ENCODE measurements at places on chromosomes 4 and X.

- no peak for DNase-seq
Observed at GRCh38 chrX:126985981-126986380, 166.5 kb downstream of the PRR32 start.

GRCh38 chr4:138650929-138651448 is 364.6 kb upstream of the NOCT start:
- DNase-seq: no peak

- no peak for DNase-seq
Observed at GRCh38 chr4:141133999-141134995, 1.0 kb upstream of the RNF150 start.

DNA sequence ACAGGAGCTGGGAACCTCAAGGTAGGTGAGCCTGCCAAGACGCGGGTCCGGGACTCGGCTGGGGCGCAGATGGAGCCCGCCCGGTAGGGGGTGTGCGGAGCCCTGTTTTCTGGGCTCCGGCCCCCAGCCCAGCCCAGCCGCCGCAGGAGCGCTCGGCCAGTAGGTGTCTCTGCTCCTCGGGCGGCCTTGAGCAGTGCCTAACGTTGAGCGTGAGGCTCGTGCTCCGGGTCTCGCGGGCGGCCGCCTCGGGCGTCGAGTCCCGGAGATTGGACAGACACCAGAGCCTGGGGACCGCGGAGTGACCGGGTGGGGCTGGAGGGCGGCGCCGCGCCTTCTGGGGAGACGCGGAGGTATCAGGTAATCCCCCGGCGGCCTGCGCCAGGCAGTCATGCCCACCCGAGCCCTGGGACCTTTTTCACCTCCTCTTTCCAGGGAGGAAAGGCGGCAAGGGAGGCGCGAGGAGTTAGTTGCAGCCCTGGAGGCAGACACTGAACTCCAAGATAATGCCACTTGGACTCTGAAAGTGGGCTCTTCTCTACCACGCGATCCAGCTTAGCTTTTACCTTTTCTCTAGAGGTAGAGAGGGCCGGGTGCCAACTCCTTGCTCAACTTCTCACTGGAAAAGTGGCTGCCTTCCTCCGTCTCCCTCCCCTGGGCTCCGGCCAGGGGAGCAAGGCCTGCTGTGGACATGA is 14.5 kb upstream of the FGG start:
- DNase-seq: peak; percentile 60

DNA sequence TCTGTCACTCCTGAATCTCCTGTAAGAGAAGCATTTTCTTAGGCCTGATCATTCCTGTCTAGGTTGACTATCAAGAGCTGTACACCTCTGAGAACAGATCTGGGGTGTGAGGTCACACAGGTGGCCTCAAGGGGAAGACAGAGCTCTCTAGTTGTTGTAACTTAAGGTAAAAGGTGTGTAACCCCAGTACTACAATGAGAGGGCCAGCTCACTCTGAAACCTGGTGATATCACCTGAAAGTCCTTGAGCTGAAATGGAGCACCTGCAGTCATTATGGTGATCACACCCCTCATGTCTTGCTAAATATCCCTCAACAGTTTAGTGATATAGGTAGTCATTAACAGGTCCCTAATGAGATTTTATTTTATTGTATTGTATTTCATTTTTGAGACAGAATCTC is 8.8 kb upstream of the FAM9C start:
- DNase-seq: no peak

DNA sequence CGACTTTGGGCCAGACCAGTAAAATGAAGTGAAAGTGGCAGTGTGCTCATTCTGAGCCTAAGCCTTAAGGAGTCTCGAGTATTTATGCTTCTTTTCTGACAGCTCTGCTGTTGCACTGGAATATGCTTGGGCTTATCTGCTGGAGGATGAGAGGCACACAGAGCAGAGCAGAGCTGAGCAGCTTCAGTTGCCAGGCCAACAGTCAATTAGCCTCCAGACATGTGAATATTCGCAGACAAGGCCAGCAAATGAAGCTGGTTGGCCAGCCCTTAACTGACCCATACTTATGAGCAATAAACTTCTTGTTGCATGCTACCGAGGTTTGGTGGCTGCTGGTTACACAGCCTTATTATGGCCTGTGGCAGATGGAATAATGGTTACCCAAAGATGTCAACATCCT is 203.0 kb upstream of the GEMIN8 start:
- no peak for DNase-seq

GRCh38 chr4:926538-926937 is 5.6 kb downstream of the GAK start:
- DNase-seq: no peak

DNA sequence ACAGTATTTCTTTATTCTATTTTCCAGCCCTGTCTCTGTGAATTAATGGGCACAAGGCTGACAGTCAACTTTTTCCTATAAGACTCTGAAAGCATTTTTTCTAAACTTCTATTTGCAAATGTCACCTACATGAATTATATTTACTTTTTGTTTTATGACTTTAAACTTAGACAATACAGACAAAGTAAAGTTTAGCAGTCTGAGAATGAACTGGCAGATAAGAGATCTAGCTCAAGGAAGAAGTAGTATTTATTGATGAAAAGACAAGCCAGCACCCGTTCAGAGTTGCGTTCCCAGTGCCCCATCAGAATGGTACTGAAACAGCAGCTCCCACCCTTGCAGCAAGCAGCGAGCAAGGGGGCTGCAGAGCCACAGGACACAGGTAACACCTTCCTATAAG is 148.5 kb downstream of the FAM13A start:
- no peak for DNase-seq

DNA sequence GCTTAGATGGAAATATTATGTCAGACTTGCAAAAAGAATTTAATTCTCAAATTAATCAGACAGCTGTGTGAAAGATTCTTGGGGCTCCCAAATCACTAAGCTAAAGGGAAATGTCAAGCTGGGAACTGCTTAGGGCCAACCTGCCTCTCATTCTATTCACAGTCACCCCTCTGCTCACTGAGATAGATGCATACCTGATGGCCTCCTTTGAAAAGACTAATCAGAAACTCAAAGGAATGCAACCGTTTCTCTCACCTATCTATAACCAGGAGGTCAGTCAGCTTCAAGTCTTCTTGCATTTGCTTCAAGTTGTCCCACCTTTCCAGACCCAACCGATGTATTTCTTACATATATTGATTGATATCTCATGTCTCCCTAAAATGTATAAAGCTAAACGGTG is 882.7 kb downstream of the CENPC start:
- no peak for DNase-seq

- no peak for DNase-seq
Observed at GRCh38 chrX:135977611-135978010, 3.8 kb upstream of the MMGT1 start.

DNA sequence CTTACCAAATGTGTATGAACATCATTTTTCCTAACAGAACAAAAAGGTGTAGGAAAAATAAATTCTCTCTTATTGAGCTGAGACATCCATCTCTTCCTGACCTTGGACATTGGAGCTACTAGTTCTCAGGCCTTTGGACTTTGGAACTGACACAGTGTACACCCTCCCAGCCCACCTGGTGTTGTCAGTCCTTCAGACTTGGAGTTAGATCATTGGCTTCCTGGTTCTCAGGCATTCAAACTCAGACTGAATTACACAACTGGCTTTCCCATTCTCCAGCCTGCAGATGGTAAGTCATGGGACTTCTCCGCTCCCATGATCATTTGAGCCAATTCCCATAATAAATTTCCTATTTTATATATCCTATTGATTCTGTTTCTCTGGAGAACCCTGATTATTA is 84.8 kb upstream of the EDNRA start:
- DNase-seq: no peak

GRCh38 chrX:139141370-139141769 is 389.2 kb upstream of the F9 start:
- no peak for DNase-seq

DNA sequence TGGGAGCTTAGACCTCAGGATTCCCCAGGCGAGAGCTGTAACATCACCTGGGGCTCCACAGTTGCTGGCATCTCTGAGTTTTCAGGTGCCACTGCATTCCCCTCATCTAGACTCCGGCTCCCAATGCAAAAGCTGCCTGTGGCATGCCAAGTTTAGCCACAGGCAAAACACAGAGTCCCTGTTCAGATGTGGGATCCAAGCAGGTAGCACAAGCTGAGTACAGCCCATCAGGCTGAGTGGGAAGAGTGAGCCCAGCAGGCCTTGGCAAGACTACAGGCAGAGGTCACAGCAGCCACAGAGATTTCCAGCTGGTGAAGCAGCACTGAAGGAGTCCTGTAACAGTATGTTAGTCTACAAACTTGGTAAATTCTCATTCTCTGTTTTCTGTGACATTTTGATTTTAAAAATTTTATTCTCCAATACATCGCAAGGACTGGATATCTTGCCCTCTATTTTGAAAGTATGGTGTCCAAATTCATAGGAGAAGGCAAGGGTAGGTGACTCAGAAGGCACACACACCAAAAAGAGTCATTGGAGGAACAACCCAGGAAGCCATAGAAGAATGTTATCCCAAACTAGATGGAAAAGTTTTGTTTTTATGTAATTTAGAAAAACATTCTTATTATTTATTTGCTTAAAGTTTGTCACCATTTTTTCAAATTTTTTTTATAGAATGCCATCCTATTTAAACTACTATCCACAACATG is 13.6 kb upstream of the CXCL2 start:
- no peak for DNase-seq

GRCh38 chr4:24274381-24274941 is 309.9 kb downstream of the DHX15 start:
- no peak for DNase-seq

DNA sequence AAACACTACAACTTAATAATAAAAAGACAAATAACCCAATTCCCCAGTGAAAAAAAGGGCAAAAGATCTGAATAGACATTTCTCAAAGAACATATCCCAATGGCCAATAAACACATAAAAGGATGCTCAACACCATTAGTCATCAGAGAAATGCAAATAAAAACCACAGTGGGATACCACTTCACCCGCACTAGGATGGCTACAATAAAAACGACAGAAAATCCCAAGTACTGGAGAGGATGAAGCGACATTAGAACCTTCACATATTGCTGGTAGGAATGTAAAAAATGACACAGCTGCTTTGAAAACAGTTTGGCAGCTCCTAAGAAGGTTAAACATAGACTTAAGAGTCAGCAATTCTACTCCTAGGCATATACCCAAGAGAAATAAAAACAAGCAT is 140.6 kb upstream of the ARX start:
- no peak for DNase-seq

DNA sequence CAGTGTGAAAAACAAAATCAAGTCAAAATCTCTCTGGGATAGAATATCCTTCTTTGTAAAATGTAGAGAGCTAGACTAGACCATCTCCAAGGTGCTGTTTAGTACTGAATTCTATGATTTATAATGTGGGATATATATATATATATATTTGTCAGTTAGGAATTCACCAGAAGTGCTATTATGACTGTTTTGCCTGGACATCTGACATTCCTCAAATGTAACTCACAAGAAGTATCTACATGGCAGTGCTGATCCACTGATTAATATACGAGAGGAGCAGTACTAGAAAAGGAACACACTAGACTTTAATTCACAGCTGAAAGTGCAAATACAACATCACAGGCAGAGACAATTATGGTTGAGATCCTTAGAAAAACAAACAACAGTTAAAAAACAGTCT is 208.9 kb downstream of the GBA3 start:
- DNase-seq: no peak

DNA sequence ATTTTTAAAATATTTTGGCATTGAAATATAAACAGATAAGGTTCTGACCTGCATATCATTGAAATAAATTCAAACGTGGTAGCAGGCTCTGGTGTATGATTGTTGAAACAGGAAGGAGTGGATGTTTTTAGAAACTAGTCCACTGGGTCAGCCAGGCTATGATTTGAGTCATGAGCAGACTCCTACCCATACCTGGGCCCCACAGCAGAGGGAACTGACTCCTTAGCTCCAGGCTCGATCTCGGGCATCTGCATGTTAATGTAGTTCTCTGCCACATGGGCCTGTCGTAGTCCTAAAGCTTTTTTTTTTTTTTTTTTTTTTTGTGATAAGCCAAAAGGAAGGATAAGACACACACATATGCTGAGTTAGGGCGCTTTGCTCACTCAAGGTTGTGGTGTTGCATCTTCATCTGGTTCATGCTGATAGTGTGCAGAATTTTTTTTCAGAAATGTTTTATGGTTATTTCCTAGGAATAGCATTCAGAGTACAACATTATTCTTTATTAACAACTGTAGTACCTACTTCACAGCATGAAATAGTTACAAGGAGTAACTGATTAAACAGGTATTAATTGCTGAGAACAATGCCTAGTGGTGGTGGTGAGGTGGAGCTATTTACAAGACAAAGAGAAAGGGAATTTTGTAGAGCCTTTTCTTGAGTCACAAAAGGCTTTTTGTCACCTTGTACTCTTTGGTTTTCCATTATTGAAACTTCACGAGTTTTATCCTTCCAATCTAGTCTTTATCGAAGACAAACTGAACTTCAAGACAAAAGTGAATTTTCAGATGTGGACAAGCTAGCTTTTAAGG is 27.3 kb downstream of the OFD1 start:
- no peak for DNase-seq

- no peak for DNase-seq
Observed at GRCh38 chr4:5893591-5893990, 705 bp upstream of the CRMP1 start.

GRCh38 chr4:185369731-185370130 is 26.0 kb downstream of the LRP2BP start:
- DNase-seq: no peak

GRCh38 chr4:77418333-77418732 is 187.3 kb upstream of the CXCL13 start:
- no peak for DNase-seq

GRCh38 chr4:109967798-109968520 is 55.3 kb downstream of the EGF start:
- no peak for DNase-seq

DNA sequence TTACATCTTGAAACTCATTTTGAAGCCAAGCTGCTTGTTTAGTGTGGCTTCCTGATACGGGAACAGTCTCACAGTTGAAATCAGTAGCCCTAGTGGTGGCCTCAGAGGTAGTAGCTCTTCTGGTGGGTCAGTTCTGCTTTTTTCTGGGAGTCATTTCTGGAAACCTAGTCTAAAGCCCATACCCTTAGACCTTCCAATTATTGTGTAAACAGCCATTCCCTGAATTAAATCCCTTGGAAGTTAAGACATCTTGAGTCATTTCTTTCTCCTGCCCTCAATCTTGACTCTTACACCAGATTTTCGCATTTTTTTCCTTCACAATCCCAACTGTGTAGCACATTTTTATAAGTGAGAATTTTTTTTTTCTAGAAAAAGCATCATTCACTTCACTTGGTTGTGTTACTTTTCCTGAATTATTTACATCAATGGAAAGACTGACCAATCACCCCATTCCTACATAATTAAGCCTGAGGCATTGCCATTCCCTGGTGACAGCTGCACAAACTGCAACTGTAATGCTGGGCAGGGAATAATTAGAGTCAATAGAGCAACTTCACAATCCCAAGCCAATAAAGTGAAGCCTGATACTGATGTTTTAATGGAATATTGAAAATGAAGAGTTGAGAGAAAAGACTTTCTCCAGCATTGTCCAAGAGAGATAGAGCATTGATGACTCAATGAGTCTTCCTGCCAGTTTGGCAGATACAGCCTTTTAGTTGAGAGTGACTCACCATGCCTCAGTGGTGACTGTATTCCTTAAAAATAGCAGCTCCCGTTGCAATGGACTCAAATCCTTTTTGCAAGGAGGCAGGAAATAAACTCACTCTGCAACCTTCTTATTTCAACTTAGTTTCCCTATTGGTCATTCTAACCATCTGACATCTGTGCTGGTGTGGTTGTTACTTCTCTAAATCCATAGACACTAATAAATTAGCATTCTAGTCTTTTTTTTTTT is 13.0 kb upstream of the SEPSECS start:
- no peak for DNase-seq

GRCh38 chr4:13970349-13970748 is 342.8 kb upstream of the BOD1L1 start:
- DNase-seq: no peak

- DNase-seq: no peak
Observed at GRCh38 chrX:10163031-10163430, 6.3 kb downstream of the CLCN4 start.

Data from CD4-positive, alpha-beta T cell (primary cell).